ENCODE measurements at places on chromosomes 16 and 17.
A peak's percentile ranks its signal among the peaks of the same experiment; 100 is the strongest.

DNA sequence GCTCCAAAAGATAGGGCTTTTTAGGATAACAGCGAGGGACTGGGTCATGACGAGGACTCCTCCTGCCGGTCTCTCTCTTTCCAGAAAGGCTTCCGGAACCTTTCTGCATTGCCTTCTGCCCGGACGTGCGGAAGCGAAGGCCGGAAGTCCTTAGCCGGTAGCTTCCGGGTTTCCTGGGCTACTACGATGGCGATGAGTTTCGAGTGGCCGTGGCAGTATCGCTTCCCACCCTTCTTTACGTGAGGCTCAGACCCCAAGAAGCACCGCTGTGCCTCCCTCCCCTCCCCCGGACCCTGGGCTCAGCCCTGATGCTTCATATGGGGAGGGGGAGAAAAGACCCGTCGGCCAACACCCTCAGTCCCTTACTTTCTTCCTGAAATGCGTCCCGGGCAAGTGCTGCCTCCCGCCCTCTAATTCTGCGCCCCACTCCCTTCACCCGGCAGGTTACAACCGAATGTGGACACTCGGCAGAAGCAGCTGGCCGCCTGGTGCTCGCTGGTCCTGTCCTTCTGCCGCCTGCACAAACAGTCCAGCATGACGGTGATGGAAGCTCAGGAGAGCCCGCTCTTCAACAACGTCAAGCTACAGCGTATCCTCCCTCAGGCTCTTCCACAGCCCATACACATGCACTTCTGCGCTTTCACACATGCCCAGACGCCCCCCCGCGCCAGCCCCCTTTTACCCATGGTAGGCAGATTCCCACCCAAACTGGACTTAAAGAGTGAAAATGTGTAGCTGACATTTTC, at the start of gene VPS25:
TSS of gene VPS25 (plus strand) at position 160 of the 746 bp plus-strand sequence. CDS start at position 187, 27 bp downstream.
- peak; percentile 61 for DNase-seq

DNA sequence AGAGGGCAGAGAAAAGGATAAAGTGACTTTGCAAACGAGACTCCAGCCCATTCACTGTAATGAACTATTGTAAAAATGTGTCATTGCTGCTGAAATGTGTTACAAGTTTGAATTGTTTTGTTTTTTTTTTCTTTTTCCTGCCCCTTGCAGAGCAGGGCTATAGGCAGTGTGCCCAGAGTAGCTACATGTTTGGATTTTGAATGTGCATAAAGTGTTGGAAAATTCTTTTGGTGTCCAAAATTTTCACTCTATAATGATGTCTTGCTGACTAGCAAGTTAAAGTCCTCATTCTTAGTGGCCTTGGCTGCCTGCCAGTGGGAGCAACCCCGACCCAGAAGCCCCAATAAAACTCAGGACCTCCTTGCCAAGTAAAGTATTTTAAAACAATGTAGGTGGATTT, 66.5 kb downstream of the IGF2BP1 start:
- DNase-seq, result peak; percentile 41

DNA sequence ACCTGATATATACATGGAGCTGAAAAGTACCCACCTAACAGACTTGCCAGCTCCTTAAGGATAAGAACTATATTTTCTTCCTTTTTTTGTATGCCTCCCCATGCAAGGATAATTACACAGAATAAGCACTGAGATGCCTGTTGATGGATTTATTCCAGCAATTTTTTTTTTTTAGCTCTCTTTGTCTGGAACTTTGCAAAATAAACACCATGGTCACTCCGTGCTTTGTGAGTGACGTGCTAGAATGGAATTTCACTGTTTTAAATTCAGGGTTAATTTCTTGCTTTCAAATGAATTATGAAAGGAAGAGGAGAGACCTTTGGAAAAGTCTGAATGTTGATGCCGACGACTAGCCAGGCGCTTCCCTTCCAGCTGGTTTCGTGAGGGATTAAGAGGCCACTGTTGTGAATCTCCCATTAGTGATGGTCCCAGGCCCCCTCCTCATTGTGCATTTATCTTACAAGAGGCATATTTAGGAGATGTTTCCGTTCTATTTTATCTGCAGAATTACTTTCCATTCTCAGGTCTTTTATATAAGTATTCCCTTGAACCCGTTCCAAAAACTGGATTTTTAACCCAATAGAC, 529.1 kb downstream of the WWOX start:
- DNase-seq, result no peak

DNA sequence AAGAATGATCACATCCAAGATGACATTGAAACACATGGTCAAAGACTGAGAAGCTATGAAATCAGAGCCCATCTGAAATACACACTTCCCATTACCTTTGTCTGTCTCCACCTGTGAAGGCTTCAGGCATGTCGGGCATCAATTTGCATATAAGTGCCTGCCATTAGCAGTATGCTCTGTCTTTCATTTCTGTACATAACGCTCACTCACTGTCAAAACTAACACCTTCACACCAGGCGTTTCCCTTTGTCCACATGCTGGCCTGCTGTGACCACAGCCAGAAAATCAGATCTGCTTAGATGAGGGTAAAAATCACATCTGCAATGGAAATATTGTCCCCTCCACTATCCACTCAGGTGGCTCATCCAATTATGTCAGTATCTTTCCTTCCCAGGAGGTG, 524.8 kb downstream of the TOX3 start:
- DNase-seq, result no peak

- DNase-seq, result no peak
These were observed 63.6 kb downstream of the OTOA start for GRCh38 chr16:21727344-21727743.

DNA sequence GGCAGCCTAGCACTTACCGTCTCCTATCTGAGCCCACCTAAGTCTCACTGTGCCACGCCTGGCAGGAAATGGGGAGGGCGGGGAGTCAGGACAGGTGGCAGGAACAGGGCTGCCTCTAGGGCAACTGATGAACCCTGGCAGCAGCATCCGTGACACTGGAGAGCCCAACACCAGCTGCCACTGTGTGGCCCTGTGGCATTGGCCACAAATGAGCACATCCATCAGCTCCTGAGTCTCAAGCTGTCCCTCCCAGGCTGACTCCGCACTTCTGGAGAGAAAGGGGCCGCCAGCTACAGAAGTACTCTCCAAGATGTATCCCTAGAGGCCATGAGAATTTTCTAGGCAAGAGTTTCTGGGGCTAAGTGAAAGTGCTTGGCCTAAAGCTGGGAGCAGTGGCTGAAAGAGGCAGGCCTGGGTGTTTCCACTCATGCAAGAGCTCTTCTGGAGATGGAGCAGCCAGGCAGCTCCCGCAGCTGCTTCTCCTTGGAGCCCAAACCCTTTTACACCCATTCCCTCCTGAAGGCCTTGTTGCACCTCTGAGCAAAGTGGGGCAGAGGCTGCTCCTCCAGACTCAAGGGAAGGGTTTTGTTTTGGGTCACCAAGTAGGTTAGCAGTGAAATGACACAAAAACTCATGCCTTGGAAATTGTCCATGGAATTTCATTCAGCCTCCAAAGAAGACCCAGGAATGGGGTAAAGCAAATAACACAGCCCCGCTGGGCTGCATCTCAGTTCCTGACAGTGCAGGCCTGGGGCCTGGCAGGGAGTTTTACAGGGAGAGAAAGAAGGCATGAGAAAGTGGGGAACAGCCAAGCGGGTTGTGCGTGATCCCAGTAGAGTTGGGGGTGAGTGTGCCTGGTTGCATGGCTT, 25.8 kb downstream of the PEMT start:
- no peak for DNase-seq

- DNase-seq, result no peak
These were observed 112.7 kb downstream of the BRIP1 start for GRCh38 chr17:61750656-61751055.

- no peak for DNase-seq
These were observed 6.9 kb downstream of the CARMIL2 start for GRCh38 chr16:67651847-67652246.

- DNase-seq, result no peak
These were observed 132.4 kb downstream of the CA10 start for GRCh38 chr17:52026075-52026474.

DNA sequence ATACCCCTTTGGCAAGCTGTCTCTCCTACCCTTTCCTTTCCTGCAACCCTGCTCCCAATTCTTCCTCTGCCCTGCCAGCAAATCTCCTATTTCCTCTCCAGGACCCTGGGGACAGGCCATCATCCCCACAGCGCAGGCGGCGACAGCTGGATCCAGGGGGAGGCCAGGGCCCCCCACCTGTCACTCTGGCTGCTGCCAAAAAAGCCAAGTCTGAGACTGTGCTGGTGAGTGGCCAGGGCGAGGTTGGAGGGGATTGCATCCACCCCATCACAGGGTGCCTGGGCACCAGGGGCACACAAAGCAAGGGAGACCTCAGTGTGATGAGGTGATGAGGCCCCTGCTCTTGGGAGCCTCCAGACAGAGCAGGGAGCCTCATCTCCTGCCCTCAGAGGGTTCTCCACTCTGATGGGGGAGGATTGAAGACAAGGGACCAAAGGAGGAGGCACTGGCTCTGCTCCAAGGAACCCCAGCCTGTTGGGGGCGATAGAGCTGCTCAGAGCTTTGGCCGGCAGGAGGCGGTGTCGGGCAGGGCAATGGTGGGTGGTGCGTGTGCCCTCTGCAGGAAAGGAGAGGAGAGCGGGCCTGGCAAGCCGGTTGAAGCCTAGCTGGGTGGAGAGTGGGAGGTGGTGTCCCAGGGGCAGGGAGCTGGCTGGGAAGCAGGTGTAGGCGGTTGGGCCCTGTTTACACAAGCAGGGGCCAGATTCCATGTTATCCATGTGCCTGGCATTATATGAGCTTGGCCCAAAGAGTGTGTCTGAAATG, 15.6 kb upstream of the PDK2 start:
- peak; percentile 17 for DNase-seq

GRCh38 chr17:68458260-68459036, 1.2 kb upstream of the WIPI1 start:
- no peak for DNase-seq

- no peak for DNase-seq
These were observed 158.3 kb upstream of the NOL11 start for GRCh38 chr17:67559381-67559966.

- DNase-seq, result no peak
These were observed 137.8 kb downstream of the AIPL1 start for GRCh38 chr17:6297119-6297518.

DNA sequence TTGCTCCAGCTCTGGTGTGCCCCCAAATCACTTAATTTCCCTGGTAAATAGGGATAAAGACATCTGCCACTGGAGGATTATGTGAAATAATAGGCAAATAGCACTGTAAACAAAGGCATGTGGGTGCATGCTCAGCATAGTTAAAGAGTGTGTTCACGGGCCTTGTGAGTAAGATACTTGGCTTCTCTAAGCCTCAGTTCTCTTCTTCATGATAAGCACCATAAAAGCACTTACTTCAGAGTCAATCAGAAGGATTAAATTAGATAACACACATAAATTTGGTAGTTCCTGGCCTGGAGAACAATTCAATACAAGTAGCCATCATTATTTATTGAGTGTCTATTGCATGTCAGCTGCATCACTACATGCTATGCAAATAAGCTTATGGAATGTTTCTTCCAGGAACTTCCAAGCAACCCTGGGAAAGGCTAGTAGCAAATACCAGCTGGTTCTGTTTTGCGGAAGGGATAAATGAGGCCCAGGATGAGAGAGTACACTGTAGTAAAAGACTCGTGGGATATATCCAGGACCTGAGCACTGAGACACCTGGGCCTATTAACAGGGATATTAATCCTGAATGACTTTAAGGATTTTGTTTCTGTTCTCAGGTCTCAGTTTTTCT, 14.5 kb downstream of the CCL11 start:
- peak; percentile 14 for DNase-seq

DNA sequence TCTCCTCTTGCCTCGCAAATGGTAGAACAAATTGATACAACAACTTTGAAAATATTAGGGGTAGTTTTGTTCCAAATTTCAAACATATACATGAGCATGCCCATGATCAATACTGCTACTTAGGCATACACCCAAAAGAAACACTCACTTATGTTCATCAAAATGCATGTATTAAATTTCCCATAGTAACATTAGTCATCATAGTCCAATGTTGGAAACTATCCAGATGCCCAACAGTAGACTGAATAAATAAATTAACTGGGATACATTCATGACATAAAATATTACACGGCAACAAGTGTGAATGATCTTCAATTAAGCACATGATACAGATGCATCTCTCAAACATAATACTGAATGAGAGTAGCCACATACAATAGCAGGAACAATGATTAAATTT, 391.6 kb downstream of the CDH11 start:
- DNase-seq, result no peak

DNA sequence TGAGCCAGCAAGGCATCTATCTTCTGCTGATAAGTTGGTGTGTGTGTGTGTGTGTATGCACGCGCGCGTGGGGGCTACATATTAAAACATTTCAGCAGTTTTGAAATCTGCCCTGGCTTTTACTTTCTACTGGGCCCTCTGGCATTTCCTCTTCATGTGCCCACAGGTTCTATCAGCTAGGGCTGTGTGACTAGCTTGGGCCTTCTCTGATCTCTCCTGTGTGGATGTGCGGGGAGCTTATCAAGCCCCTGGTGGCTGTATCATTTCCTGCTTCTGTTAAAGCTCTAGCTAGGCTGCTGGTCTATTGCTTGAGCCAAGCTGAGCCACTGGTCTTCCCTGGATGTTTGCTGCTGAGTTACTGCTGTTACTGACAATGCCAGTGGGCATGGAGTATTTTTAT, 132.5 kb downstream of the AATF start:
- DNase-seq, result peak; percentile 39

DNA sequence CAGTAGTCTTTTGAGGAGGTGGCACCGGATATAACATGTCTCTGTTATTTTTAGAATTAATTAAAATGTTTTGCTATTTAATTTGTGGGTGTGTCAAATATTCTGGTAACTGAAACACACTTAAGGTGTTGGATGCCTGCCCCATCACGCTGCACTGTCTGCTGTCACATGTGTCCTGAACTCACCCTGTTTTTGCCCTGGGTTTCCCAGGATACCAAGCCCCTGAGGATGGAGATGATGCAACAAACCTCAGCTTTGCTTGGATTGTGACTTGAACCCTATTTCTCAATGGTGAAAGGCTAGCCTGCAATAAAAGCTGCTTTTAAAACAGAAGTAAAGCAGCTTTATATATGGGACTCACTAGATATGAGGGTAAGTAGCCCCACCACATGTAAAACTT, 11.5 kb upstream of the DUSP14 start:
- DNase-seq, result no peak

GRCh38 chr17:77383613-77384608, 243.1 kb downstream of the SEC14L1 start:
- DNase-seq, result no peak

- DNase-seq, result no peak
These were observed 50.7 kb upstream of the ACSF3 start for GRCh38 chr16:89042711-89043551.

- no peak for DNase-seq
These were observed 38.2 kb downstream of the GRB2 start for GRCh38 chr17:75367312-75367711.

- peak; percentile 6 for DNase-seq
These were observed 47.2 kb upstream of the RASL10B start for GRCh38 chr17:35684055-35684802.

DNA sequence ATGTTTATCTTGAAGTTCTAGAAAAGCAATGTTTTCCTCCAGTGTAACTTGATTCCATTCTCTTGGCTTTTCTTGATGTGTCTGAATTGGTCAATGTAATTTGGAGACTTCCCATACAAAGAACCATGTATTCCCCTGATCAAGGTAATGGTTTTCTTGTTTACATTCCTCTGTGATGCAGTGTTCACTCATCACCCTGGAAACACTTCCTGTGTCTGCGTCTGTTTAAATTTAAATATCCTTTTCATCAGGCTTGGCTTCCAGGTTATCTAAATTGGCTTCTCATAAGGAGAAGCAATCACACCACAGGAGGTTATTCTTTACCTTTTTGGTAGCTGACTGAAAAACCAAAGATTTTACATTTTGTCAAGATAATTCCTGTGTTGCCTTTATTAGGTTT, 237.3 kb upstream of the WSCD1 start:
- peak; percentile 87 for DNase-seq

- DNase-seq, result no peak
These were observed 62.9 kb downstream of the IL21R start for GRCh38 chr16:27464626-27465482.

- DNase-seq, result no peak
These were observed 34.7 kb downstream of the ARSG start for GRCh38 chr17:68325961-68326360.
